HepG2 (cell line): ENCODE measurements at places on chromosomes 6 and 20. TPM values are rescaled to one million over a fixed set of nuclear protein-coding genes. Genes with fewer than 3 reads are reported as not detected.
A peak's percentile ranks its signal among the peaks of the same experiment; 100 is the strongest.

Gene OOEP
- not detected in 2 replicates for total RNA-seq

Gene EPHA7
- not detected in 2 replicates for total RNA-seq

Gene PHACTR2
- 28.2 and 39.1 TPM in 2 replicates for total RNA-seq

Gene CD24
- 11.3 and 13.6 TPM in 2 replicates for total RNA-seq

Gene TRIM38
- 2.5 and 3.6 TPM in 2 replicates for total RNA-seq

Gene KIF25
- total RNA-seq, result not detected in 2 replicates

Gene SLC22A7
- total RNA-seq, result 8.6 and 22.6 TPM in 2 replicates

Gene SCRT2
- total RNA-seq, result not detected in 2 replicates

Gene FOXS1
- total RNA-seq, result not detected in 2 replicates

Gene MOG
- not detected in 2 replicates for total RNA-seq

- H3K36me3 ChIP-seq, result no peaks in the 10 kb centered on the region
- no peak overlapping the region for H3K4me3 ChIP-seq
- peaks cover 9% of the 10 kb centered on the region for H3K4me1 ChIP-seq
- H3K27ac ChIP-seq, result no peak overlapping the region
Observed at GRCh38 chr6:168148231-168148849, 69.3 kb upstream of the FRMD1 start.

DNA sequence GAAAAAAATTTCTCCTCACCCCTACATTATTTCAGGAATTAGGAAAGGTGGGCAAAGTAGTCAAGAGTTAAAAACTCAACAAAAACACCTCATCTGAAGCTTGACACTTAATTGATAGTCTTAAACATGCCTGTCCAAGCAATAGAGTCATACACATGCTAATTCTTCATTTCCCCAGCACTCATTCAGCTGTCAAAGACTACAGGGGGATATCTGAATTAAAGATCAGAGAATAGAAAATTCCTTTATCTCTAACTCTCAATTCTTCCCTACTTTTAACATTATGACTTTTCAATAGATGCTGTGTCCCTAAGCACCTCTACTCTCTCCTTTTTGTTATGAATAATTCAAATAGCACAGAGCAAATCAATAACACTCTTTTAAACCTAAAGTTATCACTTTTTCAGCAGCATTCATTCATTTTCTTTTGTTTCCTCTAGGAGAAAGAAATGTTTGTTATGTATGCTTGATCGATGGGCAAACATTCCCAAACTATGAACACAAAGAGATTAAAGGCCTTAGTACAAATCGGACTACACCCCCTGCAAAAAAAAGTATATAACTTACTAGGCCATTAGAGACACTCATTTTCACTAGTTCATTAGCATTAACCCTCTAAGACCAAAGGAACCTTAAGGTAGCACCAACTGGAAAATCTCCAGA is 94.9 kb upstream of the SPTLC3 start:
- peak overlapping the region; percentile 14 for H3K27ac ChIP-seq
- H3K27me3 ChIP-seq, result no peaks in the 10 kb centered on the region
- H3K4me1 ChIP-seq, result peaks cover 43% of the 10 kb centered on the region

DNA sequence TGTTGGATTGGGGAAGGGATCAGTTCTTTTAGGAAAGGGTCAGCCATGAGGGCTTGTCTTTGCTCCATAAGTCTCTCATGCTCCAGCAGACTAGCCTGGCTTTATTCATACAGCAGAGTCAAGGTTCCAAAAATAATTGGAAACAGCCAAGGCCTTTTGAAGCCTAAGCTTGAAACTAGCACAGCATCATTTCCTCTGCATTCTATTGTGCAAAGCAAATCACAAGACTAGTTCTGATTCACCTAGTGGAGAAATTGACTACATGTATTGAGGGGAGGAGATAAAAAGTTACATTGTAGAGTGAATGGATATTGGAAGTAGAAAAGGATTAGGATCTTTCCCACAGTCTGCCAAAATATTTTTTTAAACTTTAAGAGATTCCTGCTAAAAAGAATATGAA is 159.3 kb upstream of the PLCB4 start:
- DNase-seq, result no peak
- no peaks in the 10 kb centered on the region for H3K27me3 ChIP-seq
- no peaks in the 10 kb centered on the region for H3K36me3 ChIP-seq

DNA sequence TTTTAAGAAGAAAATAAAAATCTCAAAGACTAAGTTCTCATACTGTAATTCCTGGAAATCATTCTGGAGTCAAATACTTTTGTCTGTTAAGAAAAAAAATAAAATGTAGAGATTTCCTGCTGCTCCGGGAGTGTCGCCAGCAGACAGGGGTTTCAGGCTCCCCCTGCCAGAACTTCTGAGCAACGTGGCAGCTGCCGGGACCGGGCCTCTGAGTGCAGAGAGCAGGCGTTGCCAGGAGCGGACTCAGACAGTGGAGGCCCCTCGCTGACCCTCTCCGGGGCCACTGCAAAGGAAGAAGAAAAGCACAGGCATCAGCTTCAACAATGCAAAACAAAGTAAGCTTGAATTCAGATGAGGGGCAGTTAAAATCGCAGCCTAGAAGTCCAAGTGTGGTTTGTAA is 95.5 kb downstream of the THBS2 start:
- no peaks in the 10 kb centered on the region for H3K4me1 ChIP-seq
- DNase-seq, result no peak
- H3K27ac ChIP-seq, result no peak overlapping the region
- no peaks in the 10 kb centered on the region for H3K36me3 ChIP-seq

DNA sequence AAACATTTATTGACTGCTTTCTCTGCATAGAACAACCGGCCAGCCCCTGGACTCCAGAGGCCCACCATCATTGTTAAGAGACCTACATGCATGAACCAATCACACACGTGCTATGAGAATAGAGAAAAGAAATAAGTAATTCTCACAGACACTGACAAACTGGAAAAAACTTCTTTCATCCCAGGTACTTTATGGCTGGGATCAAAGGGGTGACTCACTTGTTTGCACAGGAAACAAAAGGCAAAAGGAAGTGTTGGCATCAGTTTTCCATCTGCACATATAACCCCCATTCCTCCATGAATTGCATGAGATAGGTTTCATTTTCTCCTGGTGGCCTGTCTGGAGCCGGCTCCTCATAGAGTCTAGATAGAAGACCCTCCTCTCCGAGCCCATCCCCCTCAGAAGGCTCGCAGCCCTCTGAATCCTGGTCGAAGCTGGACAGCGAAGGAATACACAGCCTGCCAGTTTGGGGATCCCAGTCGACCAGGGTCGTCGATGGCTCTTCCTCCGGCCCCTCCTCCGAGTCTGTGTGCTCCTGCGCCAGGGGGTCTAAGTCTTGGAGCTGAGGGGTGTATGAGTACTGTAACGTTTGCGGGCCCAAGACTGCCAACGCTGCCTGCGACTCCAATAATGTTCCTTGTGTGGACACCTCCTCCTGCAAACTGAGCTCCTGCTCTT is 43.3 kb downstream of the IL20RA start:
- no peak overlapping the region for H3K4me3 ChIP-seq
- peaks cover 16% of the 10 kb centered on the region for H3K27me3 ChIP-seq
- H3K27ac ChIP-seq, result no peak overlapping the region
- DNase-seq, result peak; percentile 85
- H3K4me1 ChIP-seq, result peaks cover 13% of the 10 kb centered on the region

DNA sequence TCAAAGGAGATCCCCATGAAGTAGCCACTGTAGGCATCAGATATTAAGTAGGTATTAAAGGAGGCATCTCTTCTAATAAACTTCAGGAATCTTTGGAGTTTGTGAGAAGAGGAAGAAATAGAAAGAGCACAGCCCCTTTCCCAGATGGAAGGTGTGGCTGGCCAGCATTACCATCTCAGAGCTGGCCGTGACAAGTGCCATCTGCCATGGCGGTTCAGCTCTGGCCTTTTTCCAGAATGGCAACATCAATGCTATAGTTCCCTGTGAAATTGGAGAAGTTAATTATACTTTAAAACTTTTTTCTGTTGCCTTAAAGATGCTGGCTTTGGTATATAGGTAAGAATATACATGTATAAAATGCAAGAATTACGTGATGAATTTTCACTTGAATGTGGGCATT is 51.9 kb upstream of the MCUR1 start:
- no peak for DNase-seq
- H3K36me3 ChIP-seq, result no peaks in the 10 kb centered on the region
- no peak overlapping the region for H3K27ac ChIP-seq
- peaks cover 13% of the 10 kb centered on the region for H3K4me1 ChIP-seq

DNA sequence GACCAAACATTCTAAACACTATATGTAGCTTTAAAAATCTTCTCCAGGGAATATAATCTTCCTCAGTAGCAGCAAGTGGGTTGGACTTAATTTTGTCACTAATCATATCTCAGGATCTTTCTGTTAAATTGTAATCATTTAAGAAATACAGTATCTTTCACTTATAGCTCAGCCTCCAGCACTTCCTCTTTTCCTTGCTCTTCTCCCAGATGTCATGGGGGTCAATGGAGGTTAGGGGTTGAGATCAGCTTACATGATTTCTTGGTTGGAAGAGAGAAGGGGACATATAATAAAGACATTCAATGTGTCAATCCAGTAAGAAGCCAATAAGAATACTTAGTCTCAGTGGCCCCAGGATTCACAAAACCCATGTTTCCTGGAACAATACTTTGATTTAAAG is 15.7 kb upstream of the REPS1 start:
- no peak overlapping the region for H3K27ac ChIP-seq
- H3K4me3 ChIP-seq, result no peak overlapping the region
- no peaks in the 10 kb centered on the region for H3K36me3 ChIP-seq

- H3K4me1 ChIP-seq, result peaks cover 9% of the 10 kb centered on the region
- H3K4me3 ChIP-seq, result no peak overlapping the region
- no peak for DNase-seq
- H3K27ac ChIP-seq, result no peak overlapping the region
- H3K27me3 ChIP-seq, result peaks cover 4% of the 10 kb centered on the region; the same call in 1 of the 3 replicates
Observed at GRCh38 chr20:45647441-45648050, 16.5 kb upstream of the WFDC9 start.

DNA sequence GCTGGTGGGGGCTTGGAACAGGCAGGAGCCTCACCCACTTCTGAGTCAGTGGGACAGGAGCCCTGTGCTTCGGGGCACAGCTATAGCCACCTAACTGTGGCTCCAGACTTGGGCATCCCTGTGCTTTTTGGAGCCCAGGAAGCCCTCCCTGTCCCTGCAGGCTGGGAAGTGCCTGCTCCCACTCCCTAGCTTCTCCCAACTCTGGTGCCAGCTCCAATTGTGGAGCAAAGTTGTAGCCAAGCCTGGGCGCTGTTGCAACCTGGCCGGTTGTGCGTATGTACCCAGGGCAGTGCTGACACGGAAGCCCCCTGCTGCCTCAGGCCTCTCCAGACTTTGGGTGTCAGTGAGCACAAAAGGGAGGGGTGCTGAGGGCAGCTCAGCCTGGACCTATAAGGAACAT is 601.7 kb upstream of the GJE1 start:
- H3K4me1 ChIP-seq, result peaks cover 15% of the 10 kb centered on the region
- no peak overlapping the region for H3K4me3 ChIP-seq
- no peaks in the 10 kb centered on the region for H3K27me3 ChIP-seq
- no peaks in the 10 kb centered on the region for H3K36me3 ChIP-seq

- peaks cover 2% of the 10 kb centered on the region for H3K4me1 ChIP-seq
- no peak overlapping the region for H3K27ac ChIP-seq
- no peak for DNase-seq
Observed at GRCh38 chr6:25968769-25969168, 6.2 kb downstream of the TRIM38 start.

- no peaks in the 10 kb centered on the region for H3K27me3 ChIP-seq
- 0 out of 3 replicates have a peak, but pooled peaks cover 3% of the 10 kb centered on the region for H3K36me3 ChIP-seq
- no peak overlapping the region for H3K27ac ChIP-seq
- no peak for DNase-seq
Observed at GRCh38 chr6:13457577-13457976, 29.8 kb downstream of the GFOD1 start.

DNA sequence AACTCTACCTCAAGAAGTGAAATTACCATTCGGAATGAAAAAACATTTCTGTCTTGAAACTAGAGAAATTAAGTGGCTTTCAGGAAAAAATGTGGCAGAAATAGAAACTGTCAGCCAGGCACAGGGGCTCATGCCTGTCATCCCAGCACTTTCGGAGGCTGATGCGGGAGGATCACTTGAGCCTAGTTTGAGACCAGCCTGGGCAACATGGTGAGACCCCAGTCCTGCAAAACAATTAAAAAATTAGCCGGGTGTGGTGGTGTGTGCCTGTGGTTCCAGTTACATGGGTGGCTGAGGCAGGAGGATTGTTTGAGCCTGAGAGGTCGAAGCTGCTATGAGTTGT is 7.1 kb upstream of the TMEM181 start:
- peaks cover 75% of the 10 kb centered on the region for H3K4me1 ChIP-seq
- H3K36me3 ChIP-seq, result no peaks in the 10 kb centered on the region

- H3K36me3 ChIP-seq, result no peaks in the 10 kb centered on the region
- H3K27me3 ChIP-seq, result no peaks in the 10 kb centered on the region
- no peak overlapping the region for H3K4me3 ChIP-seq
- no peaks in the 10 kb centered on the region for H3K4me1 ChIP-seq
- DNase-seq, result no peak
Observed at GRCh38 chr6:22071270-22072041, 225.4 kb downstream of the PRL start.

- no peaks in the 10 kb centered on the region for H3K36me3 ChIP-seq
- H3K4me1 ChIP-seq, result no peaks in the 10 kb centered on the region
- no peak overlapping the region for H3K27ac ChIP-seq
- H3K4me3 ChIP-seq, result no peak overlapping the region
Observed at GRCh38 chr6:134359302-134359701, 41.4 kb upstream of the SGK1 start.

DNA sequence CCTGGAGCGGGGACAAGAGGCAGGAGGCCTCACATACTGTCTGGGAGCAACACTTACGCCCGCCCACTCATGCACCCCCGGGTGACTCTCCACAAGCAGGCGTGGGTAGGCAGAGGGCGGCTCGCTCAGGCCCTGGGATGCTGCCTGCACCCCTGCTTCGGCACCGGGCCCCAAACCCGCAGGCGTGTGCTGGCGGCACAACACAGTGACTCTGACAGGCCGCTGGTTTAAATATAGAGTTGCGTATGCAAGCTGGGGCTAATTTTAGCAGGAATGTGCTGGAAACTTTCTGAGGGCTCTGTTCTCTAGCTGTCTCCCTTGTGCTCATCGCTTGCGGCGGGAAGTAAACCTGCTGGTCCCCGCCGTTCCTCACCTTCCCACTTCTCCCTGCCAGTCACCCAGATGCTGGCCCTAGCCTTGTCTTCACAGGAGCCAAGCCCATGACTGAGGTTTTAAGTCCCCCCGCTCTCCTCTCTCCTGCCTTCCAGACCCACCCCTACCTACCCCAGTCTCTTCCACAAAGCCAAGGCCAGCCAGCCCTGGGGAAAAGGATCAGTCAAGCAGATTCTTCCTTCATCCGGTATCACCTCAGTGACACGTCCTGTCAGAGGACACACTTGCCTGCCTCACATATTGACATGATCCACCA is 94.5 kb upstream of the FOXP4 start:
- no peak for DNase-seq
- peaks cover 72% of the 10 kb centered on the region for H3K4me1 ChIP-seq
- no peaks in the 10 kb centered on the region for H3K36me3 ChIP-seq

DNA sequence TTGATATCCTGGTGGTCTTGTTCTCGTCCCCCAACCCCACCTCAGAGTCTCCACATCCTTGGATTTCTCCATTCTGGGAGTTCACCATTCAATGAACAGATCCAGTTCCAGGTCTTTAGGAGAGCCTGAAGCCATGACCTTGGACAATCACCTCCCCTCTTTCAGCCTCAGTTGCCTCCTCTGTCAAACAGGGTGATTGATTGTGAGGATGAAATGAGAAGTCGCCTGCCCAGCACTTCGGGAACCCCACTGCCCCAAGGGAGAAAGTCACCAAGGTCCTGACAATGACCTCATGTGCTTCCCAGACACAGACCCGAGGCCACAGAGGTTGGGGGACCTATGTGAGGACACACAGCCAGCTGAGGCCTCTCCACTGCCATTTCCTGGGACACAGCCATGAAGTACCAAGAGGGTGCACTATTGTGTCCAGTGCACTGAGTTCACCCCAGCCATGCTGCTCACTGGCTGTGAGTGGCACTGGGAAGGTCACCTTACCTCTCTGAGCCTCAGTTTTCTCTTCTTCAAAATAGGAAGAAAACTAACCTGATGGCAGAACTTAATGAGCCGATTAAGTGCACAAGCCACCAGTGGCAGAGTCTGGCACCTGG is 61.7 kb downstream of the SNAI1 start:
- no peak overlapping the region for H3K27ac ChIP-seq
- no peak for DNase-seq
- H3K4me1 ChIP-seq, result peaks cover 56% of the 10 kb centered on the region
- H3K27me3 ChIP-seq, result 0 out of 2 replicates have a peak, but pooled peaks cover 2% of the 10 kb centered on the region
